ENCODE measurements at places on chromosomes 11 and 22.

DNA sequence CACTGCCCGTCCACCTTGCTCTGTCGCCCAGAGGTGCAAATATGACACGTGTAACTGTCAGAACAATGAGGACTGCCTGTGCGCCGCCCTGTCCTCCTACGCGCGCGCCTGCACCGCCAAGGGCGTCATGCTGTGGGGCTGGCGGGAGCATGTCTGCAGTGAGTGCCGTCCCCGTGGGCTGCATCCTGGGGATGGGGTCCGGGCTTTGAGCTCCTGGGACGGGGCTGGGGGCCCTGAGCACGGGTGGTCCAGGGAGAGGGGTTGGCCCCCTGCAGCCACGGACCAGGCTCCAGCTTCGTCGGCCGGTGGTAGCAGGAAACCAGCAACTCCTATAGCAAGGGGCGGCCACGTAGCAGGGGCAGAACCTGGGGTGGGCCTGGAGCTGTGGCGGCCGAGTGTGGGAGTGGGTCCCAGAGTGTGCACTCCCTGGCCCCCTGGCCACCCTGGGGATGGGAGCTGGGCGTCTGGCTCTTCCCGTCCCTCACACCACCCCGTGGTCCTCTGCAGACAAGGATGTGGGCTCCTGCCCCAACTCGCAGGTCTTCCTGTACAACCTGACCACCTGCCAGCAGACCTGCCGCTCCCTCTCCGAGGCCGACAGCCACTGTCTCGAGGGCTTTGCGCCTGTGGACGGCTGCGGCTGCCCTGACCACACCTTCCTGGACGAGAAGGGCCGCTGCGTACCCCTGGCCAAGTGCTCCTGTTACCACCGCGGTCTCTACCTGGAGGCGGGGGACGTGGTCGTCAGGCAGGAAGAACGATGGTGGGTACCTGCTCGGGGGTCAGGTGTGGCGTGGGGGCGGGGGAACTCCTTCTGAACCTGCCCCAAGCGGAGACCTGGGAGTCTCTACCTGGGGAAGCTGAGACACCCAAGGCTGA is 10.1 kb downstream of the MUC2 start:
- DNase-seq, result no peak

DNA sequence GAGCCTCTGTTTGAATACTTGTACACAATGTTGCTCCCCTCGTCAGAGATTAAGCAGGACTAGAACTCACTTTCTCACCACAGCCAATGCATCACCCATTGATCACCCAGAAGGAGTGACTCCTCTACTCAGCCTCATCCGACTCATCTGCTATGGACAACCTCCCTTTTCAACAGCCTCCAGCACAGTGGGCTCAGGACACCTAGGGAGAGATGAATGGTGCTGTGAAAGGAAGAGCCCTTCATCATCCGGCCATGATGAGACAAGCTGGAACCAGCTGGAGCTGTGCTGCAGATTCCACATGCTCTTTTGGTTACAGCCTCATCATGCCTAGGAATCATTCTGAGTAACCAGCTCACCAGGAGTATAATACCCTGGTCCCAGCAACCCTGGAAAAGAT is 15.5 kb downstream of the C11orf91 start:
- DNase-seq, result no peak

GRCh38 chr22:39496131-39496838 is 5.8 kb upstream of the MIEF1 start:
- DNase-seq, result peak; percentile 60

- no peak for DNase-seq
These were observed 68.4 kb downstream of the TBC1D22A start for GRCh38 chr22:46830841-46831240.

GRCh38 chr22:36565686-36566085 is 36.7 kb upstream of the EIF3D start:
- DNase-seq, result no peak

GRCh38 chr11:32116668-32117067 is 25.8 kb downstream of the RCN1 start:
- no peak for DNase-seq

- no peak for DNase-seq
These were observed 43.7 kb upstream of the CTTN start for GRCh38 chr11:70354629-70355028.

- peak; percentile 23 for DNase-seq
These were observed 139.0 kb downstream of the ETS1 start for GRCh38 chr11:128448200-128448886.

DNA sequence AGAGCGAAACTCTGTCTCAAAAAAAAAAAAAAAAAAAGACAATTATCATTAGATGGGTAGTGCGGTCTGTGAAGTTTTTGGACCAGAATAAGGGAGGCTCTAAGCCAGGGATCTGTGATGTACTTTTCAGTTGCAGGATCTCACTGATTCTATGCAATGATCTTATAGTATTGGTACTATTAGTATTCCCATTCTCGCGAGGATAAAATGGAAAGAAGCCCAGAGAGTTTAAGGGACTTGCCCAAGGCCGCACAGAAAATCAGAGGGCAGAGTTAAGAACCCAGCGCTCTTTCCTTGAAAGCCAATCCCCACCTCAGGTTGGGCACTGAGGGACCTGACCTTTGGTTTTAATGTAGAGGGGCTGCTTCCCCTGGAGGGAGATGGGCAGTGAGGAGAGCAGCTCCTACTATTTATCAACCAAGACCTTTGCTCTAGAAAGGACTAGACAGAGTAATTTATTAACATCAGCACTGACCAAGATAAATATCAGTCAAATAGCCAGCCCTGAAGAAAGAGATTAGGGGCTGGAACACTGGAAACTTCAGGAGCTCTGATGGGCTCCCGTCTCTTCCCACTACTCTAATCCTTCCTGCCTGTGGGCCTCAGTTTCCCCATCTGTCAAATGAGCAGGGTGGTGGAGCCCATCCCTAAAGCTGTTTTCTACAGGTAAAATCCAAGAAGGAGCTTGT is 6.0 kb downstream of the NIPSNAP1 start:
- no peak for DNase-seq

DNA sequence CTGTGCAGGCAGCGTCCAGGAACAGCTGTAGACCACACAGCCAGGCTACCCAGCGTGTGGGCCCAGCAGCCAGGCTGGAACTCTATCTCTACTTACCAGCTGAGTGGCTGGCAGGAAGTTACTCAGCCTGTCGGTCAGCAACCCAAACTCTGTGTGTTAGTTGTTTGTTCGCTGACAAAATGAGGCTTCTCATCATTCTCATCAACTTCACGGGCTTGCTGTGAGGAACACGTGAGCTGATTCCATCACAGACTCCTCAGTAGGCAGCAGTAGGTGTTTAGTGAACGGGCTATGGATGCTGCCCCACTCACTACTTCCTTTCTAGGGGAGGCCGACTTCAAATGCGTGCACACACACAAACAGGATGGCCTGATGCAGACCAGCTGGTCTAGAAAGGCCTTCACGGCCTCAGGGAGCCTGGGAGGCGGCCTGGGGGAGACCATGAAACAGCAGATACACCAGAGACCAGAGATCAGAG is 830 bp upstream of the SPDYC start:
- DNase-seq, result no peak

GRCh38 chr11:65181569-65182257 is at the start of gene CAPN1:
TSS of gene CAPN1 (plus strand) at chr11:65181928. CDS start at chr11:65182702, 774 bp downstream.
- DNase-seq, result peak; percentile 86

DNA sequence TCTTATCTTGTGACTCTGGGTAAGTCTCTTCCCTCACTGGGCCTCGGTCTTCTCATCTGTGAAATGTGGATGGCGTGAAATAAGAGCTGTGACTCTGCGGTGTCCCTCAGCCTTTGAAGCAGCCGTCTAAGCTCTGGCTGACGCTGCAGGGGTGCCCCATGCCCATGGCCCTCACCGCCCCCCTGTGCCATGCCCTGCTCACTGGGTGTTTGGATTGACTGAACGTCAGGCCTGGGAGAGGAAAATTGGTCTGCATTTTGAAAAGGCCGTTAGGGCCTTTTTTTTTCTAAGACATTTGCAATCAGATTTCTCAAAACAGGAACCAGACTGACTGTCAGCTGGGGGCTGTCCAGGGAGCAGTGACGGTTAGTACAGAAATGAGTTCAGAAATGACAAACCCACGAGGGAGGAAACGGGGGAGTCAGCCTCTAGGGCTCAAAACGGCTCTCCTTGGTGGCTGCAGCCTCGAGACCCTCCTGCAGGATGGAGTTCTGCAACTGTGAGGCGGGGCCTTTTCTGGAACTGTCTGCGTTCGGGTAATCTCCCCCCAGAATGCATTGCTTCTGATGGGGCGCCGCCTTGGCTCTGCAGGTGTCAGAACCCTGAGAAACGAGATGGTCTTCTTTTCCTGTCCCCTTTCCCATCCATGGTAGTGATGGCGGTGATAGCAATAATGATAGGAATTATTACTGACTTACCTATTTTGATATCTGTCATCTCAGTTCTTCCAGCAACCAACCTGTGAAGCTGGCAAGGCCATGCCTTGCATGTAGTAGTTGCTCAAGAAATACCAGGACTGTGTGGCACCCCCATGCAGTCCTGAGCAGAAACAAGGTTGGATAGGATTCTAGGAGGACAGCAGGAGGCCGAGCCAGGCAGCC is 2.0 kb downstream of the GRK2 start:
- DNase-seq, result no peak

DNA sequence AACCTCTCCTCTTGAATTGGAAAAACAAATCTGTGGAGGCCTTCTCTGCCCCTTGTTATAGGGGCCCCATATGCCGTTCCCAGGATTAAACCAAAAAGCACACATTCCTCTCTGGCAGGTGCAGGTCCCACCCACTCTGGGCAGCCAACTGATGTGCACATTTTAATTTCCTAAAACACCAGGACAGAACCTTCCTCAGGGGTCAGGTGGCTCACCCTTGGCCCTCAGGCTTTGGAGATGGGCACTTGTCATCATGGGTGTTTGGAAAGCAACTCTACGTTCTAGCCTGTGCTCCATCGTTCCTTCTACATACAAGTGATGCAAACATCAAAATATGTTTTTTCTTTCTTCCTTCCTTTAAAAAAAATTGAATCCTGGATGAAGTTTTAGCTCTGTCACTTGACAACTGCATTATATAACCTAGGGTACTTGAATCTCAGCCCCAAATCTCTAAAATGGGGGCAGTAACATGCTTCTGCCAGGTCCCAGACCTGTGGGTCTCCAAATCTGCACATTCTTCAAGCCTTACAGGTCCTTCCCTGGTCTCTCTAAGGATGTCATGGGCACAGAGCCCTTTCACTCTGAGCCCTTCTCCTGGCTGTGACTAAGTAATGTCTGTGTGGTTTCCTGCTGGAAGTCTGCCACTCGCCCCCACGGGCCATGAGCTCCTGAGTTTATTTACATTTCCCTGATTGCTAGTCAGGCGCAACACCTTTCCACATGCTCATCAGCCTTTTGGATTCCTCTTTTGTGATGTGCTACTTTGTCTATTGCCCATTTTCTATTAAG is 43.8 kb downstream of the KCNQ1OT1 start:
- no peak for DNase-seq

DNA sequence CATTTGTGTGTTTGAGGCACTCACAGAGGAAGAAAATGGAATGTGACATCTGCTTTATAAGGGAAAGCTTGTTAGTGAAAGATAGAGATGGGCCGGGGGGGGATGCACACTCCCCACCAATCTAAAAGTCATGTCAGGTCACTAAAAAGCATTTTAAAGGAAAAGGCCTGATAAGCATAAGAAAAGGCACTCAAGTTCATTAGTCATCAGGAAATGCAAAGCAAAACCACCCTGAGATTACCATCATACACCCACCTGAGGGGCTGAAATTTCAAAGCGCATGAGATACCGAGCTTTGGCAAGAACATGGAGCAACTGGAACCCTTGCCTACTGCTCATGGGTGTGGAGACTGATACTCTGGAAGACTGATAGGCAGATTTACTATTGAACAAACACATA is 77.9 kb upstream of the ANO1 start:
- DNase-seq, result no peak

GRCh38 chr22:48182031-48182430 is 1419.6 kb downstream of the TBC1D22A start:
- DNase-seq, result no peak

DNA sequence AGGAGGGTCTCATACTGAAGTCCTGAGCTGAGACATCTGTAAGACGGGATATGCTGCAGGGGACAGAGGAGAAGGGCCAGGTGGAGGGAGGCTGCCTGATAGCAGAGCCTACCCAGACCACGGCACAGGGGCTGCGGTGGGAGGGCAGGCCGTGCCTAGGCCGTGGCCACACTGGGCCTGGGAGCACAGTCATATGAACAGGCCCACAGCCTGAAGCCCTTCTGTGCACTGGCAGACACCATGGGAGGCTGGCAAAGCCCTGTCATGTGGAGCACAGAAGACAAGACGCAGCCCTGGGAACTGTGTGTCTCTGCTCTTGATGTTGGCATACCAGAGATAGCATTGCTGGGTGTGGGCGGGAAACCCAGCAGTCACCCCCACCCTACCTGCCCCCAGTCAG is 3.3 kb downstream of the SPATA19 start:
- DNase-seq, result no peak

DNA sequence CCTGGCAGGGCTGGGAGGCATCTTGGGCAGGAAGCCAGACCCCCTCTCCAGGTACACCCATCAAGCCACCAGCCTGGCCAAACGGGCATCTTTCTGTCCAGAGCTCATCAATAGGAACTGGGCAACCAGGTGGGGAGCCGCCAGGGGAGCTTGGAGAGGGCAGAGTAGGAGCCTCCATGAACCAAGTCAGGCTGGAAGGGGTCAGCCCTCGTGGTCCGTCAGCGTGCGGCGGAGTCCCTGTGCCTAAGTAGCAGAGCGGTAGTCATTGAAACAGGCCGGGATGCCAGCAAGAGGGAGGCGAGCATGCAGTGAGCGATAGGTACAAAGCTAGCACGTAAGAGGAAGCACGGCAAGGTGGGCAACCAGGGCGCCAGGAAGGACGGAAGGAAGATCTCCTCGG is 1.7 kb downstream of the RTL6 start:
- no peak for DNase-seq

- no peak for DNase-seq
These were observed 22.4 kb downstream of the CPT1A start for GRCh38 chr11:68819362-68819761.

DNA sequence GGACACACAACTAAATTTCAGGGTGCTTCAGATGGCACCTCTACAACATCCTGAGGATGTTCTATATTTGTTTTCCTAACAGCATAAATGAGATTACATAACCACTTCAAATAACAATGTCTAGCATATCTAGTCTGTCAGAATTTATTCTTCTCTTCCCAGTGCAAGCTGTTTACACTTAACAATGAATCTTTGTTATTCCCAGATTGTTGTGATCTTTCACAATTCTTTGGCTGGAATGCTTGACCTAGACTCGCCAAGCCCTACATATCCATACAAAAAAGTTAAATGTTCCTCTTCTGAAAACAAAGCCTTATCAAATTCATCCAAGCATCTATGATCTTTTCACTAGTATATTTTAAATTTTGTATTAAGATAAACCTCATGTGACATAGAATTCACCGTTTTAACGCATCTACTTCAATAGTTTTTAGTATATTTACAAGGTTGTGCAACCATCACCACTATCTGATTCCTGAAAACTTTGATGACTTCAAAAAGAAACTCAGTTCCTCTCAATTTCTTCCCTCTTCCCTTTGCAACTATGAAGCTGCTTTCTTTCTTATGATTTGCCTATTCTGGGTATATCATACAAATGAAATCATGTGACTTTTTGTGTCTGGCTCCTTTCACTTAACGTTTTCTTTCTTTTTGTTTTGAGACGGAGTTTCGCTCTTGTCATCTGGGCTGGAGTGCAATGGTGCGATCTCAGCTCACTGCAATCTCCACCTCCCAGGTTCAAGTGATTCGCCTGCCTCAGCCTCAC is 61.7 kb upstream of the CHRNA10 start:
- no peak for DNase-seq
